ENCODE measurements at places on chromosomes 7 and 10.

GRCh38 chr7:100435401-100436304, 644 bp downstream of the PPP1R35 start:
- H3K27ac ChIP-seq = peak overlapping the region; percentile 86
- no peak for DNase-seq
- H3K36me3 ChIP-seq = peaks cover 28% of the 10 kb centered on the region
- peak overlapping the region; percentile 68 for H3K4me3 ChIP-seq
- H3K27me3 ChIP-seq = no peaks in the 10 kb centered on the region
- peaks cover 13% of the 10 kb centered on the region for H3K4me1 ChIP-seq

GRCh38 chr7:123849855-123850254, 4.9 kb downstream of the HYAL4 start:
- no peak overlapping the region for H3K27ac ChIP-seq
- no peak overlapping the region for H3K4me3 ChIP-seq
- no peaks in the 10 kb centered on the region for H3K4me1 ChIP-seq
- H3K36me3 ChIP-seq = no peaks in the 10 kb centered on the region

GRCh38 chr7:29254591-29254990, 60.0 kb downstream of the CHN2 start:
- no peaks in the 10 kb centered on the region for H3K4me1 ChIP-seq
- H3K27me3 ChIP-seq = no peaks in the 10 kb centered on the region
- no peak for DNase-seq
- no peaks in the 10 kb centered on the region for H3K36me3 ChIP-seq
- H3K4me3 ChIP-seq = no peak overlapping the region
- no peak overlapping the region for H3K27ac ChIP-seq

DNA sequence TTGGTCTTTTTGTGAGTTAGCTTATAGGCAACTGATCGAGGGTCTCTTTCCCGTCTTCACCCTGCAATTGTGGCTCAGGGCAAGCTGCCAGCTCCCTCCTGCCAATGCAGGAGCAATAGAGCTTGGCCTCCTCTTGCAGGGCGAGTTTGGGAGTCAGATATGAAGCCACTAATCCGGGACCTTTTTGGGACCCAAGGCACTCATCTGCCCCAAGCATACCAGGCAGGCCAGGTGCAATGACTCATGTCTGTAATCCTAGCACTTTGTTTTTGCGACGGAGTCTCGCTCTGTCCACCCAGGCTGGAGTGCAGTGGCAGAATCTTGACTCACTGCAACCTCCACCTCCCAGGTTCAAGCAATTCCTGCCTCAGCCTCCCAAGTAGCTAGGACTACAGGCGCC, 21.1 kb downstream of the LIMK1 start:
- DNase-seq = peak; percentile 54
- H3K27me3 ChIP-seq = no peaks in the 10 kb centered on the region
- no peak overlapping the region for H3K27ac ChIP-seq
- no peak overlapping the region for H3K4me3 ChIP-seq

- H3K27ac ChIP-seq = no peak overlapping the region
- no peaks in the 10 kb centered on the region for H3K36me3 ChIP-seq
- H3K4me3 ChIP-seq = no peak overlapping the region
- H3K27me3 ChIP-seq = no peaks in the 10 kb centered on the region
Measured at GRCh38 chr10:102773986-102774385, 30.2 kb downstream of the WBP1L start.

DNA sequence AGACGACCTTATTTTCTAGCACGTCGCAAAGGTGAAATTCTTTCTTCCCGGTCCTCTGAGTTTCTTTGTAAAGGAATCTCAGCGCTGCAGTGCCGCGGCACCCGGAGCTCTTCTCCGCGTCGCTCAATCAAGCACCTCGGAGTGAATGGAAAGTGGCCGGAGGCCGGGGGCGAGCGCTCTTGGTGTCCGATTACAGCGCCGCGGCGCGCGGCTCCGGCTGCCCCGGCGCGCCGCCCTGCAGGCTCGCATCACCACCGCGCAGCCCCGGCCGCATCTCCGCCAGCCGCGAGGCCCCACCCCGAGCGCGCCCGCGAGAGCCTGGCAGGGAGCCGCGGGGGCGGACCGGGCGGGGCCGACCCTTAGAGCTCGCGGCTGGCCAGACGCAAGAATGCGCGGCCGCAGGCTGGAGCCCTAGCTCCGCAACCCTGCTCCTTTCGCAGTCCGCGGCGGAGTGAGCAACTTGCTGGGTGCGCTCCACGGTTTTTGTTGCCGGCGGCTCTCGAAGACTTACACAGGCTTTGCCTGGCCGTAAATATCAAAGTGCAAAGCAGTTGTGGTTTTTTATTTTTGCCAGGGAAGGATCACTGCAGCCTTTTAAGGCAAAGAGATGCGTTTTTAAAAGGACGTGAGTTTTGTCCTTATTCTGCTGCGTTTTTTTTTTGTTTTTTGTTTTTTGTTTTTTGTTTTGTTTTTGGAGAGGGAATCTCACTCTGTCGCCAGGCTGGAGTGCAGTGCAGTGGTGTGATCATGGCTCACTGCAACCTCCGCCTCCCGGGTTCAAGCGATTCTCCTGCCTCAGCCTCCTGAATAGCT, at the start of gene SEMA3C:
TSS of gene SEMA3C (minus strand) at position 143 of the 813 bp plus-strand sequence. CDS start 2,270 bp downstream, outside the sequence.
- H3K27me3 ChIP-seq = no peaks in the 10 kb centered on the region
- peaks cover 1% of the 10 kb centered on the region for H3K4me1 ChIP-seq
- no peaks in the 10 kb centered on the region for H3K36me3 ChIP-seq
- DNase-seq = peak; percentile 94

DNA sequence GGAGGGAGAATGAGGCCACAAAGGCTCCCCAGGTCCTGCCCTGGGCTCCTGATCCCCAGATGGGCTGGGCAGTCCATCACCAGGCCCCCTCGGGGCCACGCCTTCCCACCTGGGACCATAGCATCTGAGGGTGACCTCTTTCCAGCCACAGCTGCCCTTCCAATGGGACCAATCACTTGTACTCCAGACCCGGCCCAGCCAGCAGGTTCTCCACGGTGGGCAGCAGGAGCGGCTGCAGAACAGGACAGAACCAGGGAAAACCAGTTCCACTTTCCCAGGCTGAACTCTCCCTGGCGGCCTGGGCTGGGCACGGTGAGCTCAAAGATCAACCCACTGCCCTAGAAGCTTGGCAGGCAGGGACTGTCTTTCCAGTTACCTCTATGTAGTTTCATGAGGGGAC, 257.6 kb downstream of the MAD1L1 start:
- no peak overlapping the region for H3K27ac ChIP-seq
- H3K27me3 ChIP-seq = no peaks in the 10 kb centered on the region

DNA sequence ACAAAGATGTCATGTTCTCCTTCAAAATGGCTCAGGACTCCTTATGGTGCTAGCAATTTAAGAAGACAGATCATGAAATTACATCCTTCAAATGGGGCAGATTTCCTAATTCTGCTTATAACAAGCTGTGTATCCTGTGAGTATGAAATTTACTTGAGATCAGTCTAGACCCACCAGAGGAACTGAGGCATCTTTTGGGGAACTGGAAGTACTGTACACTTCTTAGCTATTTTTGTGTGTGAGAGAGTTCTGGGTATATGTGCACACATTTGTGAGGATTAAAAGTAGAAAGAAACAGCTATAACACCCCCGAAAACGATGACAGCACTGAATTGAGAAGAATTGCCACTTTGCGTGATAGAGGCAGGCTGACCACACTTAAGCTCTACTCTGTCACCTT, 187.0 kb upstream of the CCDC6 start:
- H3K27ac ChIP-seq = no peak overlapping the region
- H3K4me3 ChIP-seq = no peak overlapping the region
- DNase-seq = no peak
- peaks cover 1% of the 10 kb centered on the region for H3K4me1 ChIP-seq
- H3K27me3 ChIP-seq = peaks cover 1% of the 10 kb centered on the region

DNA sequence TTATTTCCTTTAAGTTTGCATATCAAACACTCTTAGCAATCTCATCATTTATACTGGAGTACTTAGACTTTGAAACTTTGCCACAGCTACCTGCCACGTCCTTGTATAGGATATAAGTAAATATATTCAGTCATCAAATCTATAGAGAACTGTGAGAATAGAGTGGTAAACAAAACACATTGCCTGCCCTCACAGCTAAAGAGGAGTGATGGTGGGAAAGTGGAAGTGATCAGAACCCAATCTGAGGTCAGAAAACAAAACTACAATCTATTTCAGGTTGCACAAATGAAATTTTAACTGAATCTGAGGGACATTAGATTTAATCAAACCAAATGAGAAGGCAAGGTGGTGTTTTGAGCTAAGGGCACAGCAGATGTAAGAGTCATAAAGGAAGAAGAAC, 74.8 kb downstream of the ZEB1 start:
- no peak for DNase-seq
- H3K36me3 ChIP-seq = peaks cover 5% of the 10 kb centered on the region
- H3K27me3 ChIP-seq = no peaks in the 10 kb centered on the region

DNA sequence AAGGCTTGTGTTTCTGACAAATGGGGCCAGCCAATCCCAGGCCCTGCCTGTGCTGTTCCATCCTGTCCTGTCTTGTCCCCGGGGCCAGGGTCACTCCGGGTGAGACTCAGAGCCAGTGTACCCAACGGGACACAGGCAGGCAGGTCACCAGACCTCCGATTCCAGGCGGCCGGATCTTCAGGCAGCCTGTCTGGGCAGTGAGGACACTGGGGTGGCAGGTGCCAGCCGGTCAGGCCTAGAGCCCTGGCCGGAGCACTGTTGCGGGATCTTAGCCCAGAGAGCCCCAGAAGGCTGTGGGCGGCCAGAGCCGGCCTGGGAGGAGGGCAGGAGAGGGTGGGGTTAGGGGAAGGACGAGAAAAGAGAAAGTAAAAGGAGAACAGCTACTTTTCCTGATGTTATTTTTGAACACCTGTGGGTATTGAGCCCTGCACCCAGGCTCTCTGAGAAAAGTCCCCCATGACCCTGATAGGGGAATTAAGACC, 134.3 kb upstream of the TNRC18 start:
- H3K36me3 ChIP-seq = no peaks in the 10 kb centered on the region
- no peaks in the 10 kb centered on the region for H3K27me3 ChIP-seq
- no peak overlapping the region for H3K4me3 ChIP-seq
- H3K4me1 ChIP-seq = peaks cover 24% of the 10 kb centered on the region
- DNase-seq = peak; percentile 11
